ENCODE measurements at places on chromosomes 3 and 15.

DNA sequence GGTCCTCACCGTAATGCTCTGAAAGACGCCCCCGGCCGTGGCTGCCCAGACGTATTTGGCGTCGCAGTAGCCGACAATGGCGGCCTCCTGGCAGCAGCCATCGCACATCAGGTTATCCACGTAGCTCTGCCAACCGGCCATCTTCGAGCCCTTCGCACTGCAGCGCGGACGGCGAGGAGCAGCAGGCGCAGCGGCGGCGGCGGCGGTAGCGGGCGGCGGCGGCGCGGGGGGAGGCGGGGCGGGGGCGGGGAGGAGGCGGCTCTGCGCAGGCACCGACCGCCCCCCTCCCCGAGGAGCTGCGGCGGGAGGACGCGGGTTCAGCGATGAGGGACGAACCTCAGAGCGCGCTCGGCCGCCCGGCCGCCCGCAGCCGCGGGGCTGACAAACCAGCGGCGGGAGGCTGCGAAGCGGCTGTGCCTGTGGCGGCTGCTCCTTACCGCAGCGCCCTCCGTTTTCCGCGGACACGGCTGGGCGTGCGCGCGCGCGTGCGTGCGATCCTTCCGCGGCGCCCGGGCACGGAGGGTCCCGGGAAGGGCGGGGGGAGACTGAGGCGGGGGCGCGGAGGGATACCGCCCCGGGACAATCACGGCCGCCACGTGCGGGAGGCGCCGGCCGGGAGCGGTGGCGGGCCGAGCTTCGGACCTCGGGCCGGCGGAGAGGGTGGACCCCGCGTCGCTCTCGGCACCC, at the start of gene PFN2:
Gene PFN2 (minus strand): TSS at position 180 of the 687 bp plus-strand sequence. CDS start 39 bp downstream, at position 141.
- DNase-seq = no peak

- DNase-seq = no peak
These were observed 113.0 kb downstream of the TP63 start for GRCh38 chr3:189744235-189744634.

GRCh38 chr3:191330530-191331048, 263 bp upstream of the UTS2B start:
- peak; percentile 45 for DNase-seq

GRCh38 chr3:142941373-142942123, 21.9 kb downstream of the PAQR9 start:
- no peak for DNase-seq

GRCh38 chr3:153028381-153028780, 133.6 kb upstream of the RAP2B start:
- no peak for DNase-seq

GRCh38 chr3:82157952-82158351, 396.5 kb upstream of the GBE1 start:
- DNase-seq = peak; percentile 57

GRCh38 chr3:140223631-140224030, 288.6 kb downstream of the CLSTN2 start:
- DNase-seq = no peak

- no peak for DNase-seq
These were observed 37.4 kb downstream of the KLF15 start for GRCh38 chr3:126319701-126320295.

DNA sequence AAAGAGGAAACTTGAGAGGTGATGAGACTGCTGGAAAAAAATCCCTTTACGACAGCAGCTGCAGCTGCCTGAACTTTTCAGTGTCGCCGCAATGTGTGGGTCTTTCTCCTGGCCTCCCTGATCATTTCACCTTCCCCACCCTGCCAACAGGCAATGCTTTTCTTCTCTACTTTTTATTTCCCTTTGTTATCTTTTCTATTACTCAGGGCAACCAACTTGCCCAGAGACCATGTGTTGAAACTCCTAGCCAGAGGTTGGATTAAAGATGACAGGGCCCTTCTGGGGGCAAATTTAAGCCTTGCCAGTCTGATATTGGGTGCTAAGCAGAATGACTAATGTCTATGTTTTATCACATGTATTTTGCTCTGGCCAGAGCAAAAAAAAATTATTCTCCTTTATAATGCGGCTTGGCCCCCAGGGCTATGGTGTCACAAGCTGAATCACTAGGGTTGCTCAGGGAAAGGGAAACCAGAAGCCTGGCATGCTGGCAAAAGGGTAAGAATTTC, 51.5 kb upstream of the CFAP20DC start:
- no peak for DNase-seq

- no peak for DNase-seq
These were observed 105.8 kb upstream of the UNC13C start for GRCh38 chr15:53872410-53872809.

GRCh38 chr3:149716984-149717383, 35.3 kb downstream of the COMMD2 start:
- no peak for DNase-seq

- DNase-seq = no peak
These were observed 190.8 kb downstream of the VGLL3 start for GRCh38 chr3:86800116-86800515.

DNA sequence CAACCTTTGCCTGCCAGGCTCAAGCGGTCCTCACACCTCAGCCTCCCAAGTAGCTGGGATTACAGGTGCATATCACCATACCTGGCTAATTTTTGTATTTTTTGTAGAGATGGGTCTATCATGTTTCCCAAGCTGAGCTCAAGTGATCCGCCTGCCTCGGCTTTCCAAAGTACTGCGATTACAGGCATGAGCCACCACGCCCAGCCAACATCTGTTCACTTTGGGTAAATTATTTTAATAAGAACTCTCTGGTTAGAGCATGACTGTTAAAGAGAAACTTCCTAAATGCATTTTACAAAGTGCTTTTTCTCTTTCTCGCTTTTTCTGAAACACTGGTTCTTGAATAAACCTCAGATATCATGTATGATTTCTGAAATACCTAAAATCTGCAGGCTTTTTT, 172.5 kb downstream of the PTPRG start:
- no peak for DNase-seq

DNA sequence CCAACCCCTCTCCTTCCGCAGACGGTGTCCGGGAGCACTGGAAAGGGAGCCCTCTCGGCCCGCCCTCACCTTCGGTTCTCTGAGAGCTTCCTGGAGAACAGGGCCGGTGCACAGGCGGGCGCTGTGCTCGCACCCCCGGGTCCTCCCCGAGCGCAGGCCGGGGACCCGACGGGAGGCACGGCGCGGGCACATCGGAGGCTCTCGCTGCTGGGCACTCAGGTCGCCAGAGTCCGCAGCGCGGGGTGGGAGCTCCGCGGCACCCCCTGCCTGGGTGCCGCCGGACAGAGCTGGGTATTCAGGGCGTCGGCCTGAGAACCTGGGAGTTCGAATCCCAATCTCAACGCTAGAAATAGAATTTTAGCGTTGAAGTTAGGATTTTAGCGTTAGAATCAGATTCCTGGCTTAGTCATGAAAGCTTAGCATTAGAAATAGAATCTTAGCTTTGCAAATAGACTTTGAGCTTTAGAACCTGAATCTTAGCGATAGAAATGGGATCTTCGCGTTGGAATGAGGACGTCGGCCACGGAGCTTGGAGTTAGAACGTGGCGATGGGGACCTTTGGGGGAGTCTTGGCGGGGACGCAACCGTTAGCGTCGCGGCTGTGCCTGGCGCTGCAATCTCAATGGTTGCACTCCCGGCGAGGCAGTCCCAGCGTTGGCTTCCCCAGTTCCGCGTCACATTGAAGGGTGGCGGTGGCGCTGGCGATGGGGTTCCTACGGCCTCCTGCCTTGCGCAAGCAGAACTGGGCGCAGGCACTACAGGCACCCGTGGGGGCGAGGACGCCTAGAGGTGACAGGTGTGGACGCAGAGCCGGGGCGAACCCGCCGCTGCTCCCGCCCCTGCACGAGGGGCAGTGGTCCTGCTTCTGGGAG, 549 bp downstream of the TRH start:
- DNase-seq = no peak

DNA sequence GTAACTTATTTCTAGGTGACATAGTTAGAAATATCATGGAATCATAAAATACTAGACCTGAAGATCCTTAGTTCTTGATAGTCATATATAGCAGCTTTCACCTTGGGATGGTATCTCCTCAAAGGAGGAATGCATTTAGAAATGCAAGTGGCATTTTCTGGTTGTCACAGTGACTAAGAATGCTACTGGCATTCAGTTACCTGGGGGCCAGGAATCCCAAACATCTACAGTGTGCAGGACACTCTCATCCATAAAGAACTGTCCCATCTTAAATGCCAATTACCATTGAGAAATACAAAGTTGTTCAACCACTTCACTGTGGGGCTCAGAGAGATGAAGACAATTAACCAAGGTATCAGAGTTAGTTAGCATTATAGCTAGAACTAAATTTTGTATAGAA, 36.7 kb downstream of the MYH15 start:
- no peak for DNase-seq

DNA sequence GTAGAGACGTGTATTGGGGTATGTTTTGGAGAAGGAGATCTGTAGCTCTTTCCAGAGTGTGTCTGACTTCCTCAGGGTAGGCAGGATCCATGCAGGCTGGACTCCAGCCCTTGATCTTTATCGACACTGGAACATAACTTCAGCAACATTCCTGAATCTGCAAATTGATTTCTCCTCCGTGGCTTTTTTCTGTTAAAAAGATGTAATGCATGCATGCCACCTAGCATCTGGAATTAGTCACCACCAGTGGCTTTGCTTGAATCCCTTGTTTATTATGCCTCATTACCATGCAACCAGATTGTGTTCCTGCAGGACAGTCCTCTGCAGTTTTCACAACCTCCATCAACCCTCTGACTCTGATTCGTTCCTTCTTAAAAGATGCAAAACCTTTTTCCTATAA, 86.1 kb downstream of the CCNL1 start:
- no peak for DNase-seq

DNA sequence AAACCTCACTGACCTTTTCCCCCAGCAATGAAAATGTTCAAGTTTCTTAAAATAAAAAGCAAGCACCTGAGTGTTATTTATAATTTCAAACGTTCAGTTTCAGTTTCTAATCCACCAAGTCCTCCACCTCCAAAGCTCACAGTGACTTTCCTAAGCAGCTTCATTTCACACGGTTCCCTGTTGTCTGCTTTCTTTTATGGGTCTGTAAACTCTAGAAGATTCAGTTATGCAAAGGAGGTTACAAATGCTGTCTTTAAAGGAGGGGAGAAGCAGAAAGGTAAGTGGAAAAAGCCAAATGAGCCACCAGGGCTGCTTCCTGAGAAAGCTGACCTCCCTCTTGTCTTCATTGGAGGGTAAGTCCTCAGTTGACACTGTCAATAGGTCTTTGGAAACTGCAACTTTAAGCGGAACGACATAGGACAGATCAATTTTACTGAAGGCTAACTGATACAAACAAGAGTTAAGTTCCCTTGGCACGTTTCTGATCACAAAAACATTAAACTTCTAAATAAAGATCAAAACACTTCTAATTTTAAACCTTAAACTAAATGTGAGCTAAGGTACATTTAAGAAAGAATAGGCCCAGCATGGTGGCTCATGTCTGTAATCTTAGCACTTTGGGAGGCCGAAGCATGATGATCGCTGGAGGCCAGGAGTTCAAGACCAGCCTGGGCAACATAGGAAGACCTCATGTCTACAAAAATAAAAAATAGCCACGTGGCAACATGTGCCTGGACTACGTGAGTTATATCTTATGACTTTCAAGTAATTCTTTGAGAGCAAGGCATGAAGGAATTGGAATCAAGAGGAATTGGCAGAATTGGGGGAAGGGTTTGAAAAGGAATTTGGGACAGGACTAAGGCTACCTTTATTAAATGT, 151.9 kb upstream of the UBE2E1 start:
- DNase-seq = no peak

DNA sequence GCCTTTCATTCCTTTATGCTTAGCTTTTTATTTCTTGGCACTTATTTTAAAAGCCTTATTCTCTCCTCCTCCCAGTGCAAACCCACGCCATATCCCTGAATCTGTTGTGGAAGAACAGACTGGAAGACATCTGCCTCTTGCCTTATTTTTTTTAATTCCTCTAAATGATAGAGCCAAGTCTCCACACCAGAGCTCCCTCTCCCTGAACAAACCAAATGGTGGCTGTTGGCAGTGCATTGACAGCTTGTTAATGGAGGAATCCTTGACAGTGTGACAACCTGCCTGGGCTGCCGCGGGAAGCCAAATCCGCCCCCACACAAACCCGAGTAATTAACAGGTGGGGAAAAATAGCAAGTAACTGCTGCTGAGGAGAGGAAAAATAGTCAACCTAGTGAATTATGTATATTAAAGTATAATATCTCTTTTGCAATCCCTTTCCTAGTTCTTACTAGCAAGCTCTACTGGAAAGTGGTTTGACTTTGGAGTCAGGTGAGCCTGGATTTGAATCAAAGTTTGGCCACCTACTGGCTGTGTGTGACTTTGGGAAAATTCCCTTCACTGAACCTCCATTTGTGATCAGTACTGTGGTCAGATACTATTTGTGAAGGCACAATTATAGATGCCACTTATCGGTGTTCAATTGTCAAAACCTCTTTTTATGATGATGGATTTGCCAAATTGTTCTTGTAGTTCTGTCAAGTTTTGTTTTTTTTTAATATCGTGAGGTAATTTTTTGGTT, 589.6 kb downstream of the PDCD6IP start:
- DNase-seq = no peak

GRCh38 chr3:171352387-171352935, 107.7 kb downstream of the TNIK start:
- no peak for DNase-seq

DNA sequence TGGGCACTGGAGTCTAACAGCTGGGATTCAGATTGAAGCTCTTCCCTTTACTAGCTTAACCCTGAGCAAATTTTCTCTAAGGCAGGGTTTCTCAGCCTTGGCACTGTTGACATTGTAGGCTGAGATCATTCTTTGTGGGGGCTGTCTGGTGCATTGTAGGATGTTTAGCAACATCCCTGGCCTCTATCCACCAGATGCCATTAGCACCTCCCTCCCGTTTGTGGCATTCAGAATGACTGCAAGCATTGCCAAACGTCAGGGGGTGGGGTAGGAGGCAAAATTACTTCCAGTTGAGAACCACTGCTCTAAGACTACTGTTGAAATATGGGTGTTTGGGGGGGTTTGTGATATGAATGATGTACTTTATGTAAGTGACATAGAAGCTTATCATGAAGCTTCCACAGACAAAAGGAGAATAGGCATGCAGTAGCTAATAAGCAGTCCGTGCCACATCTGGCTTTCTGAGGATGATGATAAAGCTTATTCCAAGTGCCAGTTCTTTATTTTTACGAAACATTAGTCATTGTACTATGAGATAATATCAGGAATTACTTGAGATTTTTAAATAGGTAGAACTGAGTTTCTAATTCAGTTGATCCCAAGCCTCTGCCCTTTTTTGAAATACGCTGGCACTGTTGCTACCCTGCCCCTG, 39.3 kb downstream of the NKIRAS1 start:
- no peak for DNase-seq

DNA sequence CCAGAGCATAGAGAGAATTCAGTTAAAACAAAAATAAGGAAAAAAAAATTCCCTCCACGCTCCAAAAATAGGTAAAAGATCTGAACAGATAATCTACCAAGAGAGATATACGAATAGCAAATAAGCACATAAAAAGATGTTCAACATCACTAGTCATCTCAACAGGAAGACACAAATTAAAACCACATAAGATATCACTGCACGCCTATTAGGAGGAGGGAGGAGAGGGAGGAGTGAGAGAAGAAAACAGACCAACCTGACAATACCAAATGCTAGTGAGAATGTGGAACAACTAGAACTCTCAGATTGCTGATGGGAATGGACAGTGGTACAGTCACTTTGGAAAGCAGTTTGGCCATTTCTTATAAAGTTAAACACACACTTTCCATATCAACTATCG, 212.5 kb downstream of the FMN1 start:
- no peak for DNase-seq

- no peak for DNase-seq
These were observed 33.3 kb downstream of the FAM3D start for GRCh38 chr3:58633157-58633865.
